Stimulated activated CD8-positive, alpha-beta memory T cell treated with anti-CD3 and anti-CD28 coated beads, Interleukin-4, amount 100 ng/mL, for 1 hour (primary cell): ENCODE measurements at places on chromosomes 6 and 20.

DNA sequence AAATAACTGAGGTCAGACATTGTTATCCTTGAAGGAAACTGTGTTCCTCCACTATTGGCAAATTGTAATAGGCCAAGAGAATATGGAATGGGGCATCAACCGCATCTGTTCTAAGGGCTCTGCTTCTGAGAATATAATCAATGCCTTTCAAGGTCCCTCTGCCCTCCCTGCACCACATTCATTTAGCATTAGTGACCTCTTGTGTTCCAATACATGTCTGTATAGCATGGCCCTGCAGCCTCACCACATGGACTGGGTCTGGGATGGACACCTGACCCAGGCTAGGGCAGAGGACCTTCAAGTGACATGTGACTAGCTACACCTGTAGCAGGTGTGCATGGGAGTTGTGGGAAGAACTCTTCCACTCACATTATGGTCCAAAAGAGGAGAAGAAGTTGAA is 14.2 kb downstream of the BTN3A1 start:
- no peak for DNase-seq

GRCh38 chr6:4459032-4459431 is 317.2 kb upstream of the CDYL start:
- no peak for DNase-seq

- no peak for DNase-seq
Observed at GRCh38 chr20:23251779-23252178, 98.8 kb upstream of the NXT1 start.

DNA sequence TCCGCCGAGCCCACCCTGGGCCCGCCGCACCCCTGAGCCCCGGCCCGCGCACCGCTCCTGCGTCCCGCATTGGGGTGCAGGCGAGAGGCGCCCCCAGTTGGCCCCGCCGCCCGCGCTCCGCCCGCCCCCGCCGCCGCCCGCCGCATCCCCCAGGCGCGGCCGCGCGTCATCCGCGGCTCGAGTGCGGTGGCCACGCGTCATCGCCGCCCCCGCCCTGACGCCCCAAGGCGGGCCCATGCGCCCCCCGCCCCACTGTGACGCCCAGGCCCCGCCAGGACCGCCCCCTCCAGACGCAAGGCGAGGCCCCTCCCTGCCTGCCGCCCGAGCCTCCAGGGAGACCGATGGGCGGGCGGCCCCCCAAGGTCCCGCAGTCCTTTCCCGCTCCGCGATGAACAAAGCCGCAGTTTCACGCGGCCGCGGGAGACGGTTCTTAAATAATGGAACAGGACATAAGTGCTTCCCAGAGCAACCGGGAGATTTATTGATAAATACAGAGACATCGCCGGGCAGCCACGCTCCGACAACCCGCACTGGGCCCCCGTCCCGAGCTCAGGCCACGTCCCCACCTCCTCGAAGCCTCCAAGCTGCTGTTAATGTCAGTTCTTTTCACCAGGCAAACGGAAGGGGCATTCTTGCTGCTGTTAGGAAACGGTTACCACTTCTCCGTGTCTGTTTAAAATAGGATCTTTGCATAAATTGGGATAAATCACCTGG is at the start of gene ANKRD60:
ANKRD60 (minus strand) TSS at position 170 of the 714 bp plus-strand sequence; CDS start at position 170, 0 bp downstream.
- no peak for DNase-seq

DNA sequence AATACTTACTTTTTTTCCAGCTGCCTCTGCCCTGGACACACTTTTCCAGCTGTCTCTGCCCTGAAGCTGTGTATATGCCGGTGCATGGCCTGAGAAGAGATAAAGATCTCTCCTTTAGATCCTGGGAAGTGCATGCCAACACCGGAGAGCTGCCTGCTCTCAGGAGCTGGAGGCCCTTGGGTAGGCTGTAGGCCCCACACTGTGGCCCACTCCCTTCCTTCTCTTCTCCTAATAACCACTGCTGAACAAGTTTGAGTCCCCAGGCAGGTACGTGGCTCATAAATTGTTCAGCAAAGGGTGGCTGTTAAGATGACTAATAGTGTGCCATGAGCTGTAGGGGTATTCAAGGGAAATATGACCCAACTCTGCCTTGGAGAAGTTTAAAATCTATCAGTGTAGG is 102.5 kb downstream of the CD24 start:
- DNase-seq, result no peak

GRCh38 chr6:155382338-155382685 is 68.0 kb upstream of the TFB1M start:
- no peak for DNase-seq

GRCh38 chr20:19964289-19965265 is 52.6 kb upstream of the NAA20 start:
- DNase-seq, result no peak

DNA sequence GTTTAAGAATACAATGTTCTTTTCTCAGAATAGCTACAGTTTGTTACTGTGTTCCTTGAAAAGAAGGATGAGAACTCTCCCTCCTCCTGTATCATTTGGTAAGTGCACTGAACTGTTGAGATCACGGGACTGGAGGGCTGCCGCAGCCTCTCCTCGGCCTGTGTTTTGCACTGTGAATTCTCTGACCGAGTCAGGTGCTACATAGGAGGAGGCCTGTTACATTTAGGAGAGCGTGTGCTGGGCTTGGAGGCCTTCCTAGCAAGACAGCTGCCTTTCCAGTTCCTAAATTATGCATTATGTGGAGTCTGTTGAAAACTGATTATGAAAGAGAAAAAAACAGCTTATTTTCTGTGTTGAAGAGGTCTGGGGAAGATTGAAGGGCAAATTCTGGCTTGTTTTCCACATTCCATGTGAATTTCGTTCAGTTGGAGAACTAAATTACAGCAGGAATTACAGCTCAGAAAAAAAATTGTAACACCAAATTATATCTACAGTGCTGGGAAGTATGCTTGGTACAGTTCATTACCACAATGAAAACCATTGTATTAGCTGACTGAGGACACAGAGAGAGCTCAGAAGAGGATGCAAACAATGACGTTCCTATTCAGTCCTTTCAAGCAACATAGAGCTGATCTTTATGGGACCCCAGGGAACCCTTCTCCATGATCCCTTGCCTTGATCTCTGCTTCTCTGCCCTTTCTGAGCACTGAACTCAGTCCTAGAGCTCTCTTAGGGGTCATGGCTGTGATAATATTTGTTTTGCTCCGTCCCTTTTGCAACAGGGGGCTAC is 2.8 kb downstream of the TMC2 start:
- no peak for DNase-seq

- DNase-seq, result no peak
Observed at GRCh38 chr20:32248043-32248442, 29.4 kb upstream of the KIF3B start.

- DNase-seq, result no peak
Observed at GRCh38 chr6:72952808-72953630, 272.3 kb downstream of the KHDC1L start.

DNA sequence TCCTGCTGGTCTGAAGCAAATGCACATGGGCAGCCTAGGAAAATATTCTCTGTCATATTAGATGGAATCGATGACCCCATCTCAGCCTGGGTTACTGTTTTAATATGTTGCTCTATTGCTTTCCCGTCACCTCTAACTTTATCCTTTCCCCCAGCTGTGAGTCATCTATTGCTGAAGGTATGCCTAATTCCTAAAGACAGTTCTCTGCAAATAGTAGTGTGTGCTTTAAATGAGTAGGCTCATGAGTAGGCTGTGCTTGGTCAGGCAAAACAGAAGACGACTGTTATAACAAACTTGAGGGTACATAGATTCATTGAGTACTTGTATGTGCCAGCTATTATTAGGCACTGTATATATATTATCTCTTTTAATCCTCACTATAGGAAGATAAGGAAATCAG is 47.2 kb downstream of the CTNNBL1 start:
- DNase-seq, result no peak

- DNase-seq, result no peak
Observed at GRCh38 chr6:136990754-136991153, 54.0 kb downstream of the IL20RA start.
